ENCODE measurements at places on chromosomes 3 and 15.

DNA sequence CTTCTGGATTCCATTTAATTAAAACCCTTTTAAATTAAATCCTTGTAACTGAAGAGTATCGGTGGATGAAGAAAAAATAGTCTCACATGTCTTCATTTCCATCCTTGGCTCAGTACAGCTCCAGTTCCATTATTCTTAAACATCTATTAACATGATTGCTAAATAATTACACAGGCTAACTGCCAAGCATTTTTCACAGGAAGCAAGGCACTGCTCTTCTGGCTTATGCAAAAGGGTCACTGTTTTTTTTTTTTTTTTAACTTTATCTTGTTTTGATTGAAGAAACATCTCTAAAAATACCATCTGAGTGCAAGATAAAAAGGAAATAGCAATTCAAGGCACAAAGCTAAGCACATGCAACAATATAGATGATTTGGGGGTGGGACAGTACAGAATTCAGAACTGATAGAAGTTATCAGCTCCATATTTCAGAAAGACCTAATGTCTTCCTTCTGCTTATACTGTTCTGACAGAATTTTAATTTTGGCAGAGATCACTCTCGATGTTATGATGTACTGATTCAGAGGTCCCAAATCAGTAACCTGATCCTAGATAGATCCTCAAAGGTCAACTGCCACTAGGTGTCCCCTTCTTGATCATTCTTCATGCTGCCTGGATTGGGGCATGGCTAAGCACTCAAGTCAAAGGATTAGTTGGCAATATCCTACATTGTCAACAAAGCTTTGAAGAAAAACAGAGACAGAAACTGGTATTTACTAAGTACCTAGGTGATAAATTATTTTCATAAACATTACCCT, 57.8 kb upstream of the ACTC1 start:
- no peak for DNase-seq

- DNase-seq: no peak
Observed at GRCh38 chr3:81696090-81696489, 65.4 kb downstream of the GBE1 start.

- no peak for DNase-seq
Observed at GRCh38 chr15:67717776-67718175, 107.5 kb upstream of the SKOR1 start.

- no peak for DNase-seq
Observed at GRCh38 chr15:83784975-83785374, 131.1 kb downstream of the ADAMTSL3 start.

DNA sequence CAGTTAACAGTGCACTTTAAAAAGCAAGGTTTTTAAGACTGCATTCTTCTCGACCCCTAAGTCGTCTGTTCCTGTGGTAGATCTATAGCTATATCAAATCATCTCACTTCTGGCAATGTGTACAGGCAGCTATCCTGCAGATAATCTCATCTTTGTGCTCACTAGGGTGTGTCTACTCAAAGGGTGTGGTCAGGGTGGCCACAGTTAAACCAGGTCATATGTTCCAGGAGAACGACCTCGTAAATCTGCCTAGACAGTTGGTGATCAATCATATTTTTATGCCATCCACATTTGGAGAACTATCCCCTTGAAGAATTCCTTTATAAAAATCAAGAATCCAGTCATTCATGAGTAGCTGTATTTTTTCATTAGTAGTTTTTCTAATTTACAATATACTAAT, 3.0 kb downstream of the VEPH1 start:
- DNase-seq: no peak

DNA sequence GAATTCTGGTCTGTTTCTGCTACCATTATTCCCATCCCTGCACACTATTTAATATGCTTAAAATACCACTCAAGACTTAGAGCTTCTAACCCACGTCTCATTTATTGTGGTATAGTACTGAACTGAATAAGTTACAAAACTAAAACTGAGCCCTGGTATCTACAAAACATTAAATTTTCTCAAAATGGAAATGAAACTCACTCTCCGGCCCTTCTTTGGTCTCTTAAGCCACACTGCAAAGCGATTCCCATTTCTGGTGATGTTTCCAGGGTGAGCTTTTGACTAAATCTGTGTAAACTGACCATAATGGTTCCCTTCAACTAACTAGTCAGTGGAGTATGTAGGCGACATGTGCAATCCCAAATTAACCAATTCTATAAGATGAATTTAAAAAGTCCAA, 18.6 kb downstream of the KPNA4 start:
- no peak for DNase-seq

DNA sequence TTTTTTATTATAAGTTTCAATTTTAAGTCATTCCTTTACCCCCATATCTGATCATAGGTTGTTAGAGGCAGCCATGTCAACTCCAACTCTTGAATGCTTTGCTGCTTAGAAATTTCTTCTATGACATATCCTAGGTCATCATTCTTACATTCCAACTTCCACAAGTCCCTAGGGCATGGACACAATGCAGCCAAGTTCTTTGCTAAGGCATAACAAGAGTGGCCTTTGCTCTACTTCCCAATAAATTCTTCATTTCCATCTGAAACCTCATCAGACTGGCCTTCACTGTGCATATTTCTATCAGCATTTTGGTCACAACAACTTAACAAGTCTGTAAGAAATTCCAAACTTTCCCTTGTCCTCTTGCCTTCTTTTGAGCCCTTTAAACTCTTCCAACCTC, 28.5 kb downstream of the TRIM42 start:
- no peak for DNase-seq

GRCh38 chr3:189132231-189132671, 39.5 kb upstream of the TPRG1 start:
- DNase-seq: peak; percentile 65

GRCh38 chr3:114128231-114128630, 50.6 kb downstream of the DRD3 start:
- DNase-seq: no peak

- no peak for DNase-seq
Observed at GRCh38 chr3:104648823-104649222, 717.9 kb upstream of the ALCAM start.

- no peak for DNase-seq
Observed at GRCh38 chr15:25186906-25187645, 232.3 kb downstream of the SNRPN start.

- no peak for DNase-seq
Observed at GRCh38 chr3:167032267-167032876, 347.7 kb downstream of the ZBBX start.

DNA sequence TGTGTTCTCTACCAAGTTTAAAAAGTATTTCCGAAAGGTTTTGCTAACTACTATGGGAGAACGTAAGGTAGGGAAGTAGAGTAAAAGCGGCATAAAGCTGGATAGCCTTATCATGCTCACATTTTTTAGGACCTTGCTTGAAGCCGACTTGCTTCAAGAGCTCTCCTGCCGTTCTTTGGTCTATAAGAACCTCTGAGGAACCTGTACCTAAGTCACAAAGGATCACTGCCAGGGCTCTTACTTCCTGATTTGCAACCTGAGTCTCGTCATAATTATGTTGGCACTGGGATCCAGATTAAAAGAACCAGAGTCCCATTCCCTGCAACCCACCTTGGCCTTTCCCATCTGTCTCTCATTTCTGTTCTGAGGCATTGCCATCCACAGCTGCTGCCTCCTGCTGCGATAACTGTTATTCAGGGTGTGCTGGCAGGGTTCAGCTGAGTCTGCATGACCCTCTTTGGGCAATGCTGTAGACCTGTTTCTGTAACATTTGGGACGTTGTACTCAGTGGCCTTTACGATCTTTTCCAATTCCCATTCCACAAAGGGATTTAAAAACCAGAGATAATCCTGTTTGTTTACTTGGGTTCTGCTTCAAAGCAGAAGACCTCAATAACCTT, 131.0 kb upstream of the UMPS start:
- no peak for DNase-seq

DNA sequence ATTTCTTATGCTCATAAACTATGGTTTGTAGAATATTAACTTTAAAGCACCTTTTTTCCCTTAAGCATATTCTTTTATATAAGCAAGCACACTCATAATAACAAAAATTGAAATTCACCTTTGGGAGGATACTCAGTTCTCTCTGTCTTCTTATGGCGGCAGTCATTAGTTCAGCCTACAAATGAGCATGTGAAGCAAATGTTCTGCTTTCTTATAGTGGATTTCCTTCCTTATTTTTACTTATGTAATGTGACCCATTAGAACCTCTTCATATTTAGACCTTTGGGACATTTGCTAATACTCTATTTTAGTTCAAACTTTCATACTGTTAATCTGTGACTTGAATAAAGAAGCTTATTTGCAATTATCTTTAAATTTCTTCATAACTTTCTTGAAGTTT, at the start of gene P2RY13:
TSS of gene P2RY13 (minus strand) at position 187 of the 400 bp plus-strand sequence. CDS start at position 166, 21 bp downstream.
- no peak for DNase-seq

DNA sequence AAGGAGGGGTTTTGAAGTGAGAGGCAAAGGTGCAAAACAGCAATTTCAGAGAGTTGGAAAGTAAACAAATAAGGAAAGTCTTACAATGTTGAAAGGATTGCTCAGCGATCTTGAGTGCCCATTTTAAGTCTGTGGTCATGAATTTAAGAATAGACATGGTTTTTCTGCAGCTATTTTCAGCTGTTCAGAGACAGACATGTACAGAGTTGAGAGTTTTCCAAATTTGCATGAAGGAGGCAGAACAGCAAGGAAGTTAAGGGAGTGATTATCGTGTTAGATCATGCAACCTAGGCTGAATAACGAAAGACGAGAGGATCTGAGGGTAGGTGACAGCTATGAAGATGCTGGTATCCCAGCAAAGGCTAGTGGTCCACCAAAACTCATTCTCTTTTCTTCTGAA, 37.2 kb downstream of the DET1 start:
- no peak for DNase-seq

DNA sequence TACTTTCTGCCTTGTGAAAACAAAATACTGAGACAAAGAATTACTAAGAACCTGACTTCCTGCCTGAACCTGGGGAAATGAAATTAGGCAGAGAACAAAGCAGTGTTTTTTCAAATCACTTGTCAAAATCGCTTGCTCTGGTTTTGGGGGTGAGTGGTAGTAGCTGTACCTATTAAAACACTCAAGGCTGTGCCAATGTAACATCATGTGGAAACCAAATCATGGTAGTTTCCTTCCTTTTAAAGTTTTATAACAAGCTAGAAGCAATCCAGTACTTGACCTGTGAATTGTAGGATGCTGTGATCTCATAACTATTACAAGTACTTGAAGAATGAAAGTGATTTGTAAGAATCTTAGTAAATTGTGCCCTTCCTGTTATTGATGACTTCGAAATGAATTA, 6.7 kb downstream of the CMTM8 start:
- no peak for DNase-seq

GRCh38 chr15:78050441-78050809, 27.1 kb downstream of the TBC1D2B start:
- no peak for DNase-seq

GRCh38 chr15:69727121-69727924, 274.7 kb downstream of the RPLP1 start:
- DNase-seq: no peak

- no peak for DNase-seq
Observed at GRCh38 chr3:174441588-174442301, 417.4 kb upstream of the NAALADL2 start.

GRCh38 chr3:41693799-41694198, 268.1 kb downstream of the ULK4 start:
- DNase-seq: no peak

DNA sequence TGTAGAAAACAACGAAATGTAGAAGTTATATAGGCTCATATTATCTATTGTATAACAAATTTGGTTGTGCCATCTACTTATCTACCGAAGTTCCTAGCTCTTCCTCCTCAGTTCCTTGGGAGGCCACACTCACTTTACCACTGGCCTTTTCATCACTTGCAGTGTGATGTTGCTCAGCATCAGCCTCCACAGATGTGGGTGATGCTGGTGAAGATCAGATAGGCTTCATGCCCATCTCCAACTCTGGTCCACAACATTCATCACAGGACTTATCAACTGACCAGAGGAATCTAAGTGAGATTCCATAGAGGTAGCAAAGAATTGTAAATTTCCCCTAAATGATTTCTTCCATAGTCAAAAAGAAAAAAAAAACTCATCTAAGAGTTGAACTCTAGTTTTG, 8.4 kb downstream of the CD200 start:
- DNase-seq: no peak

DNA sequence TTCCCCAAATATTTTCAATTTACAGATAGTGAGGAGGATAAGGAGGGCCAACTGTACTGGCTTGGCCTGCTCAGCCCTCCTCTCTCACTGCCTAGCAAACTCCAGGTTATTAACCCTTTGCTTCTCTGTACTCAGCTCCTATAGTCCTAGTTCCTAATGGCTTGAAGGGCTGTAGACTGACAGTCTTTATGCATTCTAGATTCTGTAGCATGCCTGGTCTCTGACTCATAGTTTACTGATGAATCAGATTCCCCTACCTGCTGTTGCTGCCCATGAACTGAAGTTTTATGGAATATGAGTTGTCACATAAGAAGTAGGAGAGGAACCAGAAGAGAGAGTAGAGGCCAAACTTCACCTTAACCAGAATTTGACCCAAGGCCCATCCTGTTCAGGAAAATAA, 27.1 kb upstream of the MAP3K13 start:
- DNase-seq: no peak

DNA sequence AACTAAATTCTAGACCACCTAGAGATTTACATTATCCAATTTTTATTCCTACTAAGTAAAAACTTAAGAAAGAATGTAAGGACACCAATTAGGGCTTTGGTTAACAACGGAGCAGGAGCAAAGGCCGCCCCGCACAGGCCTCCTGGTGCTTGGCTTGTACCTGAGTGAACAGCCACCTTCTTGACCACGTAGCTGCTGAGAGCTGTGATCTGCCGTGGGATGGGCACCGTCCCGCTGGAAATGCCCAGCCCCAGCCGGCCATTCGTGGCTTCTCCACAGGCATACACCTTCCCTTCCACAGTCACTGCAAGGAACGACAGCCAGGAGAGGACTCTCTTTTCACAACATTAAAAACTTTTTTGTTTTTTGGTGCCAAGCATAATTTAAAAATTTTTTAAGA, 79.6 kb upstream of the OCA2 start:
- no peak for DNase-seq

DNA sequence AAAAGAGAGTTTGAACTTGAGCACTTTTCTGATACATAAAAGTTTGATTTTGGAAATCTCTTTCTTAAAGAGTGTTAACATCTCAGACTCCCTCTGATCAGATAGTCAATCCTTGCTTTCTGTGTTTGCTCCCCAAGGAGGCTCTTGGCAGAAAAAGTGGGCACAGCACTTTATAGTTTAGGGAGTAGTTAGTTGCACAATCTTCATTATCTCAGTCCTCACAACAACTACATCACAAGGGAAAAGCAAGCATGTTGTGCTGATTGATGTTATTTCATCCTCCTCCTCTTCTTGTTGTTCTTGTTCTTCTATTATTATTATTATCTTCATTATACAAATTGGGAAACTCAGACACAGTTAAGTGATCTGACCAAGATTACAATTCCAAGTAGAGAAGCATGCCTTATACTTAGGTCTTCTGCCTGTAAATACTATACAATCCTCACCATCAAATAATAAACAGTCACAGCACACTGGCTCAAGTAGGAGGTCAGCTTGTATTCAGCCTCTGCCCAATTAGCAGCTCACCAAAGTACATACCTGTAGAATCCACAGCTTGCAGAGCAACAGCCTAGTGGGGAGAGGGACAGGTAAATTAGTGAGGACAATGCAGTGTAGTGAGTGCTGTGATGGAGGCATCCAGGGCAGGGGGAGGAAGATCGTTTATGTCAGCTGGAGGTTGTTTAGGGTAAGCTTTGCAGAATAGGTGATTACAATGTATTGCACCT, 304.1 kb upstream of the MME start:
- no peak for DNase-seq

- DNase-seq: no peak
Observed at GRCh38 chr3:8741581-8742261, 8.1 kb downstream of the CAV3 start.

- DNase-seq: no peak
Observed at GRCh38 chr15:57038040-57038439, 119.6 kb downstream of the TCF12 start.

GRCh38 chr15:31214864-31215489, 111.7 kb upstream of the KLF13 start:
- DNase-seq: no peak

All from stimulated activated CD8-positive, alpha-beta memory T cell treated with anti-CD3 and anti-CD28 coated beads, Interleukin-4, amount 100 ng/mL, for 1 hour (primary cell).